ENCODE measurements at places on chromosomes 12 and 14.

DNA sequence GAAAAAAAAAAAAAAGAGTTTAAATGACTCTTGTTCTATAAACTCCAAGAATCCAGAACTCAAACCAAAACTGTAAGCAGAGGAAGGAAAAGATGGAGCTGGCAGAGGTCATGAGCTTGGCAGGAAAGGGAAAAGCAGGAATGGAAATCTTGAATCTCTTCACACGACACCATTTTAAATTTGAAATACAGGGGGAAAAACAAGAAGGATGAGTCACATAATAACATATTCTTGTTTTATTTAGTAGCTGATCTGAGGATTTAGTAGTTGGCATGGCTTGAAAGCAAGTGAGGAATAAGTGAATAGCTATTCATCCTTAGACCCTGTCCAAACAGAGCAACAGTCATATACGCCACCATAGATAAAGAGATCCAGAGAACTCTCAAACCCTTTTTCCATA lies 35.0 kb downstream of the EPS8 start:
- no peak for DNase-seq
- no peaks in the 10 kb centered on the region for H3K27me3 ChIP-seq
- no peaks in the 10 kb centered on the region for H3K36me3 ChIP-seq

DNA sequence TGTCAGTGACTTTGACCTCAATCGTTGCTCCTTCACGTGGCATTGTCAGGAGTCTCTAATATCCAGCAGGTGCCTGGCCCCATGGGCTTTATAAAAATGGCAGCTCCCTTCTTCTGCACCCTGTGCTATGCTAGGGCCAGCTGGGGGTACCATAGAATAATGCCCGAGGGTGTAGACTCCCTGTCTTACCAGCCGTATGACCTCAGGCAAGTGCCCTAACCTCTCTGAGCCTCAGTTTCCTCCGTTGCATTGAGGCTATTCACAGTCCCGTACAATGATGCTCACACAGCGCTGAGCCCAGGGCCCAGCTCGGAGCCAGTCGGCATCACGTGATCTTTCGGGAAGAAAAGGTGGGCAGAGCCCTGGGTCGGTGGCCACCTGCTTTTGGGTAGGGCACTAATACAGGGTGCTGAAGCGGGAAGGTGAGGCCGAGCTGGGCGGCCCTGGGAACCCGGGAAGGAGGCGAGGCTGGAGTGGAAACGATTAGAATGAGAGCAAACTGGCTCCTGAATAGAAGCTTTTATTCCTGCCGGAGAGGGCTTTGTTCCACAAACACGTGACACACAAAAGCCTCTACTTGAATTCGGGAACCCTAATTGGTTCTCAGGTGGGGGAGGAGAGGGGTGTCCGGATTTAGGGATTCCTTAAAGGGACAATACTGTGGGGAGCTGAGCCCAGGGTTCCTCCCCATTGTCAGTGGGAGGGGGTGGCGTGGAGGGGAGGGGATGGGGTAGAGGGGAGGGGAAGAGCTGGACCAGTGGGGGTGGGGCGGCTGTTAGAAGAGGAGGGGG lies 19.9 kb upstream of the MSI1 start:
- peaks cover 25% of the 10 kb centered on the region for H3K27me3 ChIP-seq
- DNase-seq: peak; percentile 30
- H3K36me3 ChIP-seq: no peaks in the 10 kb centered on the region
- peaks cover 23% of the 10 kb centered on the region for H3K4me1 ChIP-seq

- H3K27me3 ChIP-seq: peaks cover 6% of the 10 kb centered on the region
- H3K4me1 ChIP-seq: peaks cover 17% of the 10 kb centered on the region
- no peak overlapping the region for H3K4me3 ChIP-seq
- no peak overlapping the region for H3K27ac ChIP-seq
- peaks cover 10% of the 10 kb centered on the region for H3K36me3 ChIP-seq
- no peak for DNase-seq
Observed at GRCh38 chr12:42673535-42673934, 84.0 kb upstream of the PRICKLE1 start.

DNA sequence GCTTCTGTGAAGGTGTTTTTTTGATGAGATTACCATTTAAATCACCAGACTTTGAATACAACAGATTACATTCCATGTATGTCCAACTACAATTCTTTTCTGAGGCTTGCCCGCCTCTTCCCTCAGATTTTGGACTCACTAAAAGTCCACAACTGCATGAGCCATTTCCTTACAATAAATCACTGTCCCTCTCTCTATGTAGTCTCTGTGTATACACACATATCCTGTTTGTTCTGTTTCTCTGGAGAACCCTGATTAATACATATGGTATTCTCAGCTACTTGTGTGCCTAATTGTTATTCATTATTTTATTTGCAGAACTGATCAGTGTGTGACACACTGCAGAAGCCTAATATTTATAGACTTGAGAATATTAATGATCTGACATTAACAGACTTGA lies 2.4 kb upstream of the MIPOL1 start:
- DNase-seq: no peak
- no peak overlapping the region for H3K27ac ChIP-seq

DNA sequence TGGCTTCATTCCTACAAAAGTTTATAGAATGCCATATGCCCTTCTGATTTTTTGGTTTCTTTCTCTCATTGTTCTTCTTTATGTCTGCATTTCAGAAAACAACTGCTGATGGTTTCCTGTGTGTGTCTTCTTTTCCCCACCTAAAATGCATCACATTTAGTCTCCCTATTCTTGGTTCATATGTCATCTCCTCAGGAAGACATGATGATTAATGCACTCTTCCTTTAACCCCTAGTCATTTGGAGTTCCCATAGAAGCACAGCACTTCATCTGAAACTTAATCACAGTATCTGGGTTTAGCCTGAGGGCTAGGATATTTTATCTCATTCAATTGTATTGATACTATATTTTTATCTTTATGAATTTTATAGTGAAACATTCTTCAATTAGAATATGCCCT lies 21.5 kb downstream of the GNPNAT1 start:
- H3K27ac ChIP-seq: no peak overlapping the region
- H3K4me1 ChIP-seq: no peaks in the 10 kb centered on the region
- DNase-seq: no peak
- no peak overlapping the region for H3K4me3 ChIP-seq
- H3K36me3 ChIP-seq: peaks cover 37% of the 10 kb centered on the region
- no peaks in the 10 kb centered on the region for H3K27me3 ChIP-seq

DNA sequence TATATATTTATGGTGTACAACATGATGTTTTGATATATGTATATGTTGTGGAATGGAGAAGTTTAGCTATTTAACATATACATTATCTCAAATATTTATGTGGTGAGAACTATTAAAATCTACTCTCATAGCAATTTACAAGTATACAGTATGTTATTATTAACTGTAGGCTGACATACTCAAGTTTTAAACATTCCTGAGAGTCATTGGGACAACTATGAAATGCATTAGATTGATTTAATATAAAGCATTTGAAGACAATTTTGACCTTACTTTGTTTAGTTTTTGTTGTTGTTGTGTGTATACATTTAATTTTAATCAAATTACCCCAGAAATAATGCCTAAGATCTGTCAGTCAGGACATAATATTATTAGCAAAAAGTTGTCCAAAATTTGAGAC lies 99.5 kb downstream of the LRRK2 start:
- H3K4me1 ChIP-seq: no peaks in the 10 kb centered on the region
- no peak for DNase-seq
- H3K36me3 ChIP-seq: no peaks in the 10 kb centered on the region
- H3K27ac ChIP-seq: no peak overlapping the region
- H3K27me3 ChIP-seq: no peaks in the 10 kb centered on the region
- H3K4me3 ChIP-seq: no peak overlapping the region

DNA sequence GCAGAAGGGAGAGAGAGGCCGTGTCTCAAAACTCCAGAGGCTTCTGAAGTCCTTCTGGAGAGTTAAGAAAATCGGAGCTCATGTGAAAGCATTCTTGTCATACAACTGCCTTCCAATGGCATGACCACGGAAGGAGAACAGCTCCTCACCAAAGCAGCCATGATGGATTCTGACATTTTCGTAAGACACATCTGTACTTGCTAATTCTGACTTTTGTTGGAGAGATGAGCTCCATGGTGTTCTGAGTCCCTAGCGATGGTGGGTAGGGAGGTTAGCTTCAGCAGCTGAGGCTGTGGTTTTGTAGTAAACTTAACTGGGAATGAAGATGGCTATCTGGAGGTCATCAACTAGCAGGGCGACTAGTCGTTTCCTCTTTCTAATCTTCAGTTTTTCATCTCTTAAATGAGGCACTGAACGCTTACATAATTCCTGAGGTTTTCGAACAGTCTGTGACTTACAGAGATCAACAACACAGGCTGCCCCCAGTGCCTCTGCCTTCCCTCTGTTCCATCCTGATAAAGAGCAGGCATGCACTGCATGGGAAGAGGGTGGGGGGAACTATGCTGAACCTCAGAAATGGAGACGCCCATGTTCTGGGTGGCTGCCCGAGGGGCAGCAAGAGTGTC lies 28.6 kb upstream of the DICER1 start:
- H3K27me3 ChIP-seq: peaks cover 4% of the 10 kb centered on the region
- no peak for DNase-seq
- peaks cover 38% of the 10 kb centered on the region for H3K4me1 ChIP-seq
- H3K36me3 ChIP-seq: peaks cover 37% of the 10 kb centered on the region

GRCh38 chr12:9039397-9039977 lies 50.1 kb downstream of the KLRG1 start:
- DNase-seq: peak; percentile 12
- no peak overlapping the region for H3K27ac ChIP-seq
- H3K4me1 ChIP-seq: peaks cover 7% of the 10 kb centered on the region
- no peaks in the 10 kb centered on the region for H3K36me3 ChIP-seq
- peaks cover 8% of the 10 kb centered on the region for H3K27me3 ChIP-seq

DNA sequence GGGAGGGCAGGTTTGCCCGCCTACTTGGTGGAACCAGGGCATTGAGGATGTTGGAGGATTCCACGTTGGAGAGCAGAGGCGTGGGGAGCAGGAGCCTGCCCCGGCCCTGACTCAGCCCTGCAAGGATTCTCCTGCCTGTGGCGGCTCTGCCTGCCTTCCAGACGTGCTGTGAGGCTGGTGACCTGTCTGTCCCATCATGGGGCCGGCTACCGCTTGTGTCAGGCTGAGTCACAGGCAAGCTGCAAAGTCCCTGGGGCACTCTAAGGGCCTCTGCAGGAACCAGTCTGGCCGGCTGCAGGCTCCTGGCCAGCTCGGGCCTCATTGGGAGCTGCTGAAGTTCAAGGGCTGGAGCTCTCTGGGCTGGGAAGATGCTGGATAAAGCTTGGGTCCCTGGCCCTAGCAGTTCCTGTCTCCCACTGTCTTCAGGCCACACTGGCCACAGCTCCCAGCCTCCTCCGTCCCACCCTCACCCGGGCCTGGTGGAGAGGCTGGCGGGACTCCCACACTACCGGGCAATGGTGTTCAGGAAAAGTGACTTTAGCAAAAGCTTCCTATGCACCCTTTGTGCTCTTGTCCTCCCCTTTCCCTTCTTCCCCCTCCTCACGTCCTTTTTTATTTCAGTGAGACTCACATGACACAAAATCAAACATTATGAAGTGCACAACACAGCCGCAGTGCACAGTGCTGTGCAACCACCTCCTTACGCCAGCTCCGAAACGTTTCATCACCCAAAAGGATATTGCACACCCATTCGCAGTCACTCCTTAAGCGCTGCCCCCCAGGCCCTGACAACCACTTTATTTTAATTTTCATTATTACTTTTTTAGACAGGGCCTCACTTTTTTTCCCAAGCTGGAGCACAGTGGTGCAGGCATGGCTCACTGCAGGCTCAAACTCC lies 22.0 kb upstream of the ULK1 start:
- no peak for DNase-seq
- H3K4me1 ChIP-seq: peaks cover 4% of the 10 kb centered on the region
- no peaks in the 10 kb centered on the region for H3K36me3 ChIP-seq
- no peak overlapping the region for H3K27ac ChIP-seq

GRCh38 chr12:124397399-124397679 lies 102.4 kb downstream of the RFLNA start:
- peaks cover 8% of the 10 kb centered on the region for H3K27me3 ChIP-seq
- peaks cover 15% of the 10 kb centered on the region for H3K36me3 ChIP-seq
- DNase-seq: no peak
- peaks cover 62% of the 10 kb centered on the region for H3K4me1 ChIP-seq
- no peak overlapping the region for H3K27ac ChIP-seq

DNA sequence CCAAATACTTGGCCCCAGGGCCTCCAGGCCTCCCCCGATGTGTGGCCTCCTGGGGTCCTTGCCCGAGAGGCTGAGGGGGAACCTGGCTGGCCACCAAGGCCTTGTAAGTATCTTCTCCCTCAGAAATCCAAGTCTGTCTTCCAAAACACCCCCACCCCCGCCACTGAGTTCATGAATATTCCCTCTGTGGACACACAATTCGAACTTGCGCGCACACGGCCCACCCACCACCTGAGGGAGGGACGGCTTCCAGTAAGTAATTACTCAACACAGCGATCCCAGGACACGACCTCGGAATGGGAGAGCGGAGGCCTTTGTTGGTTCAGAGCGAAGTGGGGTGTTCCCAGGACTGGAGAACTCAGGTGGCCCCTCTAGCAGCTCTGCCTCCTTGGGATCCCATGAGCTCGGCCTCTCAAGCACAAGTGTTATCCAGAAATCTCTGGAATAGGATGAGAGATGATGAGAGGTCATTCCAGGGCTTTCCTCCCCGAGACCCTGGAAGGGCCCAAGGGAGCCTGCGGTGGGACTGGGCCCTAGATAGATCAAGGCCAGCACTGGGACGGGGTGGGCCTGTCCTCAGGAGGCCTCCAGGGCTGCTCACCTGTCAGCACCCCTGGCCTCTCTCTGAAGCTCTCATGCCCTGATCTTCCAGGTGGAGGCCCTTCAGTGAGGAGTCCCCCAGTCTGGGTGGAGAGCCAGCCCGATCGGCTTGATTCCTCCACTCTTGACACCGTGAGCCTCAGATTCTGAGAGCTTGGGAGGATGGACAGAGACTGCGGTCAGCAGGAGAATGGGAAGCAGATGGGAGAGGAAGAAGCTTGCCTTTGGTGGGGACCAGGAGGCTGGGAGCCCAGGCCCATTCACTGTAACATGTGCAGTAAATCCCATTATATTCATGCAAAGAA lies 219.0 kb upstream of the RTL1 start:
- H3K27me3 ChIP-seq: peaks cover 23% of the 10 kb centered on the region
- DNase-seq: no peak
- H3K4me3 ChIP-seq: no peak overlapping the region
- H3K4me1 ChIP-seq: peaks cover 48% of the 10 kb centered on the region
- H3K36me3 ChIP-seq: no peaks in the 10 kb centered on the region

DNA sequence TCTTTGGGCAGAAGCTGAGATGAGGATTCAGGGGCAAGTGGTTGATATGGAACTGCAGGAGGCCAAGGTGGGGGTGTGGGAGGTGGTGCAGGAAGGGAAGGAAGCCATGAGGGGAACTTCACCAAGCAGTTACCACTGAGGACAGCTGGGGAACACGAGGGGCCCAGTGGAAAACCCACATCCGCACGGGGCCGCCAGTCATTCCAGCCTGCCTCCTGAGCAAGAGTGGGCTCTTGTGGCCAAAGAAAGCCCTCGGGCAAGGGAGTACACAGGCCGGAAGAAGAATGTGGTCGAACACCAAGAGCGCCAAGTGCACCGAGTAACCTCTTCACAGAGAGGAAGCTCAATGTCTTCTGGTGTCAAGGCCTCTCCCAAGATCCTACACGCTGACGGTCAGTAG lies 252.2 kb upstream of the FOXN3 start:
- no peaks in the 10 kb centered on the region for H3K27me3 ChIP-seq
- H3K36me3 ChIP-seq: peaks cover 12% of the 10 kb centered on the region
- H3K4me3 ChIP-seq: no peak overlapping the region
- H3K27ac ChIP-seq: no peak overlapping the region
- no peak for DNase-seq
